ENCODE measurements at places on chromosomes 2 and 18. TPM values are rescaled to one million over a fixed set of nuclear protein-coding genes. Genes with fewer than 3 reads are reported as not detected.
A peak's percentile ranks its signal among the peaks of the same experiment; 100 is the strongest.

- DNase-seq = peak; percentile 20
Observed at GRCh38 chr18:23133860-23134779, 1.2 kb upstream of the CABLES1 start.

- no peak for DNase-seq
Observed at GRCh38 chr2:180101846-180102245, 94.7 kb upstream of the CWC22 start.

DNA sequence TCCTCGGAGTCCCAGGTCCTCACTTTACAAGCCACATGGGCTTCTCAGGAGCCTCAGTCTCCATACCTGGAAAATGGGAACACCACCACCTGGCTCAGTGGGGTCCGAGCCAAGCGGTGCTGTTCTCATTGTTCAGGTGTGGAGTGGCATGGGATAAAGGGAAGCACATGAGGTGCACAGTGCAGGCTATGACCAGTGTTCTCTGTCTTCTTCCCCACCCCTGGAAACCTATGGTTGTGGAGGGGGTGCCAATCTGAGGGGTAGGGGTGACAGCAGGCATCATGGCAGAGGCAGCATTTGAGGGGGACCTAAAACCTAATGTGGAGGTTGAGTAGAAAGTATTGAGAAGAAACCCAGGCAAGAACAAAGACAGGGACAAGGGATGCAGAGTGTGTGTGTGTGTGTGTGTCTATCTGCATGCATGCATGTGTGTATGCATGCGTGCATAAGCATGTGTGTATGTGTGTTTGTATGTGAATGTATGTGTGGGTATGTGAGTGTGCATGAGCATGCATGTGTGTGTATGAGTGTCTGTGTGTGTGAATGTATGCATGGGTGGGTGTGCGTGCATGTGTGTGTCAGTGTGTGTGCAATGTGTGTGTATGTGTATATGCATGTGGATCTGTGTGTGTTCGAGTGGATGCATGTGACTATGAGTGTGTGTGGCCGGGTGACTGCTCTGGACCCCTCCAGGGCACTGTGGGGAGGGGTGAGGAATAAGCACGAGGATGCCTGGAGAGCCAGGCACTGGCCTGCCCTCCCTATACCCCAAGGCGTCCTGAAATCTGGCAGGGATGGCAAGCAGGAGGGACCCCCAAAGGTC is 4.0 kb downstream of the KIF1A start:
- DNase-seq = no peak

DNA sequence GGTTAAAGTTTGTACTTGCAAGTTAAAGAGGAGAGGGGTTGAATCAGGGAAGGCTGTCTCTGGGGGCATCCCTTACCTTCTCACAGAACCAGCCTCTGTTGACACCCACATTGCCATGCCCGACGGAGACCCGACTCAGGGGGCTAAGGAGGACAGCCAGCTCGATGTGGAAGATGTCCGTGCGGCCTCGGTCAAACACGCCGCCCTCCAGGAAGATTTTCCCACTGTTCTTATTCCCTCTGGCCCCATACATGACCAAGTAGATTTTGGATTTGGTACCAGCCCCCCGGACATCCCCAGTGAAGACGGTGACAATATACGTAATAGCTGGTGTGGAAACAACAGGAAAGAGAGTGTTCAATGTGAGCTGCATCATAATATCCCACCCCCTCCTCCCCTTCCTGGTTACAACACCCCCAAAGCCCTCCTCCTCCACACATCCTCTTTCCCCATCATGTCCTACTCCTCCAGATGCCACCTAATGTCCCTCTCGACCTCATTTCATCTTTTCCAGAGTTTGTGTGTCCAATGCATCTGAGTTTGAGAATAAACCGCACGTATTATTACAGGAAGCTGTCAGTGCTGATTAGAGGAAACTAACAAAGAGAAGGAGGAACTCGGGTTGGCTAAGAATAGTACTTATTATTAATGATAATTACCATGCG is 55.7 kb downstream of the LOXHD1 start:
- no peak for DNase-seq

GRCh38 chr2:47676261-47676926 is 106.6 kb upstream of the MSH6 start:
- no peak for DNase-seq

- peak; percentile 19 for DNase-seq
Observed at GRCh38 chr2:231189571-231190495, 8.6 kb upstream of the ARMC9 start.

- DNase-seq = no peak
Observed at GRCh38 chr2:233989221-233989858, 61.2 kb upstream of the SPP2 start.

- peak; percentile 31 for DNase-seq
Observed at GRCh38 chr18:24659827-24660720, 199.6 kb downstream of the HRH4 start.

GRCh38 chr2:12419803-12420202 is 296.9 kb upstream of the TRIB2 start:
- no peak for DNase-seq

DNA sequence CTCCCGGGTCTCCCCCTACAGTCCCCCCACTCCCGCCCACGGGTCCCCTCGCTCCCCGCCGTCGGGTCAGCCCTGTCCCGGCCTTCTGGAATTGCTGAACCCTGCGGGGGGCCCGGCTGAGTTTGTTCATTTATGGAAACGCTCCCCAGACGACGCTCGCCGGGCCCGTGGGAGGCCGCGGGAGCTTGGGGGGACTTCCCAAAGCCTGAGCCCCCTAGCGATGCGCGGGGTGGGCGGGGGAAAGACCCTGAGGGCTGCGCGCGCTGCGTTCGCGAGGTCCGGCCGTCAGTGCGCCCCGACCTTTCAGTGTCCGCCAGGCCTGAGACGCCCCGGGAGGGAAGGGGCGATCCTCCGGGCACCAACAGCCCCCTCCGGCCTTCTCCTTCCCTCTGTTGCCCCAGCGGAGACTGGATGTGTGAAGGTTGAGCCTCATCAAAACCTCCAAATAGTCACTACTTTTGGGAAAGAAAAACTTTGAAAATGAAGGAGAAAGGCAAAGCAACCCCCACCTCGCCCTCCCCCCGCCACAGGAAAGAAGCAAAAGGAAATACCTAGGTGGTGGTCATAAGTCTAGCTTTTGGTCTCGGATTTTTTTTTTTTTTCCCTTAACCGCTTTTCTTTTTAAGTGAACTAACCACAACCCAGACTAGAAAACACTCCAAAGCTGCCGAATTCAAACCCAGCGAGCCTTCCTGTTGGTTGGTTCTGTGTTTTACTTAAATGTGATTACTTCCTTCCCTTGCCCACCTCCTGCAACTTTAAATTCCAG is 509 bp upstream of the CYS1 start:
- DNase-seq = no peak

- DNase-seq = no peak
Observed at GRCh38 chr2:2795438-2796091, 464.5 kb upstream of the MYT1L start.

- no peak for DNase-seq
Observed at GRCh38 chr2:239266779-239267287, 134.0 kb downstream of the HDAC4 start.

DNA sequence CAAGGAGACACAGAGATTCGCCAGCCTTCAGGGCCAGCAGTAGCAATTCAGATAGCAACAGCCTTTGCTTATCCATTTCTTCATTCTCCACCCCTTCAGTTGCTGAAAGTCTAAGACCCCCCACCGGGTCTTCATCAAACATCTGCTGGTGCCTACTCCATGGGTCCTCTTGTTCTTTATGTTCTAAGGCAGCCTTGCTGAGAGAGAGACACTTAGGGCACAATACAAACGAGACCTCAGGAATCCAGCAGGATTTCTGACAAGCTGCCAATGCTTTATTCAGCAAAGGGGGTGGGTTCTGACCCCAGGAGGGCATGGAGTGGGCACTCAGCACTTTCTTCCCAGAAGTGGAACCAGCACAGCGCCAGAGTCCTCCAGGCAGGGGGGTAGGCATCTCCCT is 36.2 kb upstream of the CNGA3 start:
- DNase-seq = no peak

ABHD3 gene
- total RNA-seq = 71.4 TPM

KCNE4 gene
- 7.4 TPM for total RNA-seq

C2orf81 gene
- total RNA-seq = 12.9 TPM

TAF4B gene
- total RNA-seq = 1.6 TPM

PRKAG3 gene
- total RNA-seq = not detected

VIT gene
- total RNA-seq = 1.5 TPM

SP140 gene
- 4.2 TPM for total RNA-seq

SPP2 gene
- total RNA-seq = not detected

LIMS3 gene
- total RNA-seq = 3.1 TPM

WNT6 gene
- 1.5 TPM for total RNA-seq

HDAC4 gene
- 103 TPM for total RNA-seq

CPO gene
- 0.23 TPM for total RNA-seq

OTOF gene
- 0.09 TPM for total RNA-seq

AMER3 gene
- 0.03 TPM for total RNA-seq

RAX gene
- total RNA-seq = not detected

Data from mucosa of gallbladder (tissue), 1 donor.